ENCODE measurements at places on chromosomes 7 and 10.

GRCh38 chr10:128150561-128150960 is 24.3 kb upstream of the MKI67 start:
- DNase-seq, result no peak

GRCh38 chr10:94992811-94993210 is 54.4 kb downstream of the CYP2C9 start:
- DNase-seq, result no peak

- DNase-seq, result no peak
Measured at GRCh38 chr7:55071411-55072175, 52.8 kb downstream of the EGFR start.

GRCh38 chr7:111561654-111561903 is 713 bp downstream of the IMMP2L start:
- no peak for DNase-seq

DNA sequence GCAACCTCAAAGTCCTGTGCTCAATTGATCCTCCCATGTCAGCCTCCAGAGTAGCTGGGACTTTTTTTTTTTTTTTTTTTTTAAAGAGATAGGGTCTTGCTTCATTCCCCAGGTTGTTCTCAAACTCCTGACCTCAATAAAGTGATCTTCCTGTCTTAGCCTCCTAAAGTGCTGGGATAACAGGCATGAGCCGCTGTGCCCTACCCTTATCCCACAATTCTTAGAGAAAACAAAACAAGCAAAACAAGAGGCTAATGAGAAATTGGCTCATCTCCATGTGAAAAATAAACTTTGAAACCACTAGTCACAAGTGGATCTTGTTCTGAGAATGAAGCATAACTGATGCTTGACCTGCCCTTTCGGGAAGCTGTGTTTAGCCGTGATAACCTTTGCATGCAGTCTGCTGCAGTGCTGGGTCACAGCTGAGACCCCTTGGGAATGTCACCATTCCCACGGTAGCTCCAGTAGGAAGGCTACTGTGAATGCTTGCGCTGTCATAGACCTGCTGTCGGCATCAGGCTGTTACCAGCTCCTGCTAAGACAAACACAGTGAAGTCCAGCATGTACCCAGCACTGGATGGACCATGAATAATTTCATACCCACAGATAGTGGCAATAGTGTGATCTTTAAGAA is 290.7 kb upstream of the KIAA1217 start:
- no peak for DNase-seq

- no peak for DNase-seq
Measured at GRCh38 chr10:126080291-126080825, 184.0 kb downstream of the FANK1 start.
